ENCODE measurements at places on chromosomes 6 and 20.

DNA sequence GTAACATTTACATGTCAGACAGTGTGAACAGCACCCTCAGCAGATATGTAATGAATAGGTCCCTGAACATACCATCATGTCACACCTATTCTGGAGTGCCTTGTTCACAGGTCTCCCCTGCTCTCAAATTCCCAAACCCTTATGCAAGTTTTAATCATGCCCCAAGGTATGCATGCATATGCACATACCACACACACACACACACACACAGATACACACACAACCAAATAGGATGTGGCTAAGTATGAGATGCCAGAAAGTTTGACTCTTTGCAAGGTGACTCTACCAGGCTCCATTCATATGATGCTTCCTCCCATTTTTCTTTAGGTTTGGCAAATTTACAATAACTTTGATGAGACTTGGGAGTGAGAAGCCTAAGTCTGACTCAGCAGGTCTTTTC is 243.8 kb upstream of the IRAK1BP1 start:
- no peak for DNase-seq

DNA sequence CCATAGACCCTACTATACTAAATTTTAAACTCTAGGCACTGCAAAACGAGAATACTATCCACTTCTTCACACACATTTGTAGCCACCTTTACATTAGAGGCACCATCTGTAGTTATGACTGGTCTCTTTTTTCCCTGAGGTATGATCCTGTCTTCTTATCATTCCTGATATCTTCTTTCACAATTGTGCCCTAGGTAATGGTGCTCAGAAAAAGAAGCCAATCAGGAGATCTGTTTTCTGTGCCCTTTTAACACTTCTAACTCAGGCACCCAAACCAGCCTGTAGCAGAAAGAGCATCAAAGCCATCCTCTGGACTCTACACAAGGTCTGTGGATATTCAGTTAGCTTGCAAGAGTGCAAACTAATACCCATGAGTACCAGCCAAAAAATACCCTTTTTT is 149.7 kb upstream of the SGK1 start:
- no peak for DNase-seq

- no peak for DNase-seq
Measured at GRCh38 chr6:2072453-2072852, 173.0 kb downstream of the GMDS start.

DNA sequence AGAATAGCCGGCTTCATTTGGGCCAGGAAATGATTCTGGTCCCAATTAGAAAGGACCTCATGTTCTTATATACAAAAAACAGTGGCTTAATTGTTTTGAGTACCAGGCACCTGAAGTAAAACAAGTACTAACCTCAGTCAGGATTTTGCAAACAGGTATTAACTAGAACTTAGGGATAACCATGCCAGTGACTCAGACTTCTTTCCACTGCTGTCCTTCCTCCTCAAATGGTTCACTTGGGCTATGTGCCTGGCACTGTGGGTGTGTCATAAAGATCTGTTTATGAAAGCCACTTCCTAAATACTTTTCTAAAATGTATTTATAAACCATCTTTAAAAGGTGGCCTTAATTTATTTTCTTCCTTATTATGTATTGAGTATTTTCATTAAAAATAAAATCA is 10.7 kb downstream of the CLDN20 start:
- no peak for DNase-seq

DNA sequence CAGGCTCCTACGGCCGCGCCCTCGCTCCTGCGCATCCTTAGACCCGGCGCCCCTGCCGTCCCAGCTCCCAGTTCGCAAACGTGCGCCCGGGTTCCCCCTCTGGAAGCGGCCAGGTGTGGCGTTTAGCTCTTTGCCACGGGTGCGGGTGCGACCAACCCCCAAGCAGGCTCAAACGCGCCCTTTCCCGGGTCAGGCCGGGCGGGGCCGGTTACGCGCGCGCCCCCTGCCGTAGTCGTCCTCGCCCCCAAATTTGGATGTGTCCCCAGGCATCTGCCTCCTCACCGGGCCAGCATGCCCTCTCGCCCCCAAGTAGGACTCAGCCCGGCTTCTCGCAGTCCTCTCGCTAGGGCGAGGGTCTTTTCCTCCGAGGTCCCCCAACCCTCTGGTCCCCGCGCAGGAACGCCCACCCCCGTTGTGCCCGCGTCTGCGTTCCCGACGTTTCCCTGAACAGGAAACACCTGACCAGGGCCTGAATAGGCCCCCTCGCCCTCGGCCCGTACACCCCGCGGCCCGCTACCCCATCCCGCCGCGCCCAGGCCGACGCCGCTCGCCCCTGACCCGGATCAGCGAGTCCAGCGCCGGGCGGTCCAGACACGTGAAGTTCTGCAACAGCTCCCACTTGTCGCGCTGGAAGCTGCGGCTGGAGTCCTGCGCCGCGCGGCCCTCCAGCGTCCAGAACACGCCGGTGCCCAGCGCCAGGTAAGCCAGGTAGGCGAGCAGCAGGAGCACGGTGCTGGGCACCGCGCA is 520 bp downstream of the KCNK17 start:
- DNase-seq: no peak

GRCh38 chr20:50009521-50010454 is 27.0 kb downstream of the SNAI1 start:
- DNase-seq: no peak

DNA sequence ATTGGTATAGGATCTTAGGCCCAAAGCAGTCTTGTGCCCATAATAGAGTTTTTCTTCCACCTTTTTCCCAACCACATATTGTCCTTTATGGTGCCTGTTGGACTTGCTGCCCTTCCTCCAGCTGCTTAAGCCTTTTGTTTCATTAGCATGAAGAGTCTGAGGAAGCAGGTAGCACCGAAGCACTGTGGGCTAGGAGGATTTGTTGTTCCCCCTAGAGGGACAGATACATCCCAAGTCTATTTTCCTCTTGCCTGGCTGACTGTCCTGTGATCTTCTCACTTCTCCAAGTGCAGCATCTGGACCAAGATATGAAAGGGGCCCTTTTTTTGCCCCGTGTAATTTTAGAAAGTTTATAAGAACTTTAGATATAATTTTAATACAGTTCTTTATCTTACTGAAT is 50.7 kb upstream of the COL10A1 start:
- DNase-seq: no peak

DNA sequence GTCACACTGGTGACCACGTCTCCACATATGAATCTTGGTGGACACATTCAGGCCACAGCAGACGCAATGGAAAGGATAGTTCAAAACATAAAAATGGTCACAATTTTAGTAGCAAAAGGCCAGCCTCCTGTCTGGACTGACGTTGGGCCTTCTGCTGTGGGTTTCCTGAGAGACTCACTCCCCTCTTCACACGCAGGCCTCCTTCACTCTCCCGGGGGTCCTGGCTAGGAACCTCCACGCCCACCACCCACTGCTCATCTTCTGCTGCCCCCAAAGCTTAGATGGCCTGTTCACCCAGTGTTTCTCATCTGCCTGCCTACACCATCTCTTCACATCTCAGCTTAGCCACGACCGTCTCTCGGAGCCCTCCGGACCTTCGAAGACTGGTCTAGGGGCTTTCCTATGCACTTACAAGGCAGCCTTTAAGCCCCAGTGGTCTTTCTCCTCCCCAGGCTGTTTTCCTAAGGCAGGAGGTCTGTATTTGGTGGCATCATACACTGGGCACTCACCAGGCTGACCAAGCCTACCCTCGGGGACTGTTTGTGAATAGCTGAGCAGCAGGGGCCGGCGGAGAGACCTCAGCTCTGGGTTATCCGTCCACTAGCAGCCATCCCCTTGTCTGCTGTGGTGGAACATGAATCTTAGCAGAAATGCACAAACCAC is 46.6 kb upstream of the AFDN start:
- DNase-seq: peak; percentile 44

GRCh38 chr6:89487864-89488263 is 54.9 kb downstream of the ANKRD6 start:
- DNase-seq: no peak

GRCh38 chr6:152034631-152035030 is 227.1 kb downstream of the ESR1 start:
- DNase-seq: no peak

DNA sequence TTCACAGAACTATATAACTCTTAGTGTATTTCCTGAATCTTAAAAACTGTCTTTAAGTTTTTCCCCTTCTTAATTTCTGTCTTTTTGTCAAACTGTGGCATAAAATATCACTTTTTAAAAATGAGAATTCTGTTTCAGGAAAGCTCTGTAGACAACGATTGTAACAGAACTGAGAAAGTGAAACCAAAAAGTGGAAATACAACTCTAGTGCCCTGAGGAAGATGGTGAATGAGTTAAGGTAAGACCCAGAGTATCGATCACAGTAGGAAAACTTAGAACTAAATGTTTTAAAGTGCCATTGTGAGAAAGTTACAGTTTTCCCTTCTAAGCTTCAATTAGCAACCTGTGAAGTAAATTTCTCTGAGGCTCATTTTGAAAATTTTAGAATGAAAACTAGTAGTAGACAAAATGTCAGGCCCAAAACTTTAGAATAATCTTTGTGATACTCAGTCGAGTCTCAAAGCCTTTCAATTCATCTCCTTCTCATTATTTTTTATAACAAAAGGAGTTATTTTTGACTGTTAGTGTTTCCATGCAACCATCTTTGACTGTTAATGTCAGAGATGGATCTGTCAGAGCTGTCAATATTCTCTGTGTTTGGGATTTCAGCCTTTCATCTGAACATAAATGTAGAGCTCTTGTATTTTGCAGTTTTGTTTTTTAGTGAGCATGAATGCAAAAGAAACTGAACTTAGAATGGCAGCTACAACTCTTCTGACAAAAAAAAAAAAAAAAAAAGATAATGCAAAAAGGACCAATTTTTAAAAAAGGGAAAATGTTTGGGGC is 19.0 kb upstream of the TRDN start:
- no peak for DNase-seq

Data from islet precursor cell (in vitro differentiated cells).